NCI-H1694 (cell line): ENCODE measurements at places on chromosomes 12 and 14.
A peak's percentile ranks its signal among the peaks of the same experiment; 100 is the strongest.

DNA sequence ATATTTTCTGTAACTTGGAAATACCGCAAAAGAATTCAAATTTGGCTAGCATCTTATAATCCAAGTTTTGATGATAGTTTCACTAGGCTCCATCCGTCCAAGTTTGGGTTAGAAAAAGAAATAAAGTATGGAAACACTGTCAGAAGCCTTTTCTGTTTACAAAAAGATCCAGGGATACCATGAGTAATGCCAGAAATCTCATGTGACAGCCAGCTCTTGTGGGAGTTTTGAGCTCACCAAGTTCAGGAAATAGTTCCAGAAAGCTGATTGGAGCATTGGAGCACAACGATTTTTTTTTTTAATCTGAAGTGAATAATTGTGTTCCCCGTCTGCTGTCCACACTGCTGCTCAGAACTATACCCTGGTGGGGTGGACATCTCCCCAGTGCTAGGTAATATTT lies 229.7 kb upstream of the NPAS3 start:
- DNase-seq = no peak

GRCh38 chr14:90522571-90523191 lies 125.9 kb downstream of the CALM1 start:
- peak; percentile 84 for DNase-seq

DNA sequence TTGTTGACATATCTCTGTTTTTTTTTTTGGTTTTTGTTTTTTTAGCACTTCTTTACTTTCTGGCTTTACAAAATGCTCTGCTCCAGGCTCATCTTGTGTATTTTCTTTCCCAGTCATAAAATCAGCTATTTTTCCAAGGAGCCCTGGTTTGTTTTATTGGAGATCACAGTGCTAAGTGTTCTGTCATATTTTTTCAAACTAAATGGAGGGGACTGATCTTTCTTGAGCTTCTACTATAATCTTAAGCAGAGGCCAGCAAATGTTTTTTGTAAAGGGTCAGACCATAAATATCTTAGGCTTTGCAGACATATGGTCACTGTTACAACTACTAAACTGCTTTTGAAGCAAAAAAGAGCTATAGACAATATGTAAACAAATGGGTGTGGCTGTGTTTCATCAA lies 30.6 kb upstream of the LIN7A start:
- DNase-seq = no peak

DNA sequence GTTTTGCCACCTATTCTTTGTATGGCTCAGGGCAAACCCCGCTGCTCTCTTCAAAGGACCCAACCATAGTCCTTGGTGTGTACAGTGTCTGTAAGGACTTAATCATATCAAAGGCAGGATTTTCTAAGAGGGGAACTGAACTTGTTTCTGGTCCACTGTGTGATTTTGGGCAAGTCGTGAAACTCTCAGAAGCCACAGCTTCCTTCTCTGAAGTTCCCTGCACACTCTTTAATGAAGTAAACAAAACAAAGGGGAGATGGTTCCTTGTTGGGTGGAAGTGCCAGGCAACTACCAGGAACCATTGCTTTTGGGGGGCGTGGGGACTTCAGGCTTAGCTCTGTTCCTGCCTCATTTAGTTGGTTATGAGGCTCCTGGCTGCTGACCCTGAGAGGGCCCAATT lies 152.4 kb downstream of the VRK1 start:
- DNase-seq = no peak

DNA sequence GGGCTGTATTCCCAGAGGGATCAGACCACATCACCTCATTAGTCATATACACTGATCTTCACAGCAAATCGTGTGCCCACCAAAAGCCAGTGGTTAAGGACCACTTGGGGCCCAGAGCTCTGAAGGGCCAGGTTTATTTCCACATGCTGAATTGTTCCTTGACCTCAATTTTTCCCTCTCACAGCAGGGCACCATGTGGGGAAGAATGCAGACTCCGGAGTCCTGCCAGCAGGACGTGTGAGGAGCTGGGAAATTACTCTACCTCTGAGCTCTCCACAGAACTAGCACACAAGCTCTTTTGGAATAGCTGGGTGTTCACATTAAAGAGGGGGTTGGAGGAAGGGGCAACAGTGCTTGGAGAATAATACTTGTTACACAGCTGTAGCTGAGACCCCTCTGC lies 57.6 kb upstream of the SEL1L start:
- no peak for DNase-seq

GRCh38 chr12:18576648-18577047 lies 161.2 kb downstream of the PLCZ1 start:
- DNase-seq = no peak
